ENCODE measurements at places on chromosomes 1 and 21.
A peak's percentile ranks its signal among the peaks of the same experiment; 100 is the strongest.

- no peak for DNase-seq
Measured at GRCh38 chr21:36429947-36430546, 44.9 kb downstream of the CHAF1B start.

- no peak for DNase-seq
Measured at GRCh38 chr21:46080171-46081021, 17.5 kb upstream of the COL6A2 start.

DNA sequence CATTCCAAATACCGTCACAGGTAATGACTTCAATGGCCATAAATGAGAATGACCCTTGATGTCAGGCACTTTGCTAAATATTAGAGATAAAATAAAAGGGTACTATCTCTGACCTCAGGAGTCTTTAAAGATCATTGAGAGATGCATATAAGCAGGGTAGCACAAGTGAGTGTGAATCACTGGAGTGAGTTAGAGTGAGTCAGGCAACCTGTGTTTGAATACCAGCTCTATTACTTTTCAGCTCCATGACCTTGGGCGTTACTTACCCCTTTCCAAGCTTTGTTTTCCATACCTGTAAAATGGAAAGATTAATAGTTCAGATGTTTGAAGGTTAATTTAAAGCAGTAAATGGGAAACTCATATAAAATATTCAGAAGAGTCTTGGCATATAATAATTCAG, 1058.0 kb upstream of the ADGRL4 start:
- no peak for DNase-seq

- DNase-seq: no peak
Measured at GRCh38 chr1:5389101-5389885, 602.9 kb downstream of the NPHP4 start.

- DNase-seq: no peak
Measured at GRCh38 chr1:65026235-65026634, 59.9 kb upstream of the JAK1 start.

DNA sequence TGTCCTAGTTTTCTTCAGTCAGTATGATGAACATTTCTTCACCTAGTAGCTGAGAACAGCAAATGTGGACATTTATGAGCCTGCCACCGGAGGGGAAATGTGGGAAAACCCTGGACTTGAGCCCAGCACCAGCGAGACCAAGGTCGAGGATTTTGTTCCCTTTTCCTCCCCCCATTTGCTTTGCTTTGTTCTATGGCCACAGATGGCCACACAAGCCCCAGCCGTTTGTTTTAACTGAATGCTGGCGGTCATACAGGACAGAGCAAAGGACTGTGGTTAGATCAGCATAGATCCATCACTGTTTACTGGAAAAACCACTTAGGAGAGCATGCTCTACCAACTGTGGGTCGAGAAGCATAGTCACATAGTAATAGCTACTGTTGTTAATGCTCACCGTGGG, 20.9 kb downstream of the SH2D2A start:
- DNase-seq: no peak

- DNase-seq: no peak
Measured at GRCh38 chr1:226350519-226350865, 41.5 kb upstream of the LIN9 start.

GRCh38 chr21:42461185-42461520, 34.9 kb downstream of the RSPH1 start:
- no peak for DNase-seq

GRCh38 chr1:110770832-110771231, 96.1 kb upstream of the KCNA3 start:
- no peak for DNase-seq

DNA sequence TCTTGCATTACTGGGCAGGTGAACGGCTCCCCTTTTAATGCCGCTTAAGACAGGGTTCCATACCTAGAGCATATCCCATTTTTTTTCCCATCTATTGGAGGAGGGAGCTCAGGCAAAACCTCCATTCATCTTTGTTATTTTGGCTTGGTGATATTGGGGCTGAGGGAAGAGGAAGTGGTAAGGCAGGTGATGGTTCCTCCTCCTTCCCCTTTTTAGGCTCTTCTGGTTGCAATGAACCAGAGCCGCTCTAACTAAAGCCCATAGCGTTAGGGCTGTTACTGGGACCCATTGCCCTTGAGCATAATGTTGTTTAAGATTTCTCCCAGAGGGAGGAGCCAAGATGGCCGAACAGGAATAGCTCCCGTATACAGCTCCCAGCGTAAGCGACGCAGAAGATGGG, 21.1 kb downstream of the PYHIN1 start:
- no peak for DNase-seq

- DNase-seq: no peak
Measured at GRCh38 chr1:206012086-206012859, 9.1 kb upstream of the RAB7B start.

DNA sequence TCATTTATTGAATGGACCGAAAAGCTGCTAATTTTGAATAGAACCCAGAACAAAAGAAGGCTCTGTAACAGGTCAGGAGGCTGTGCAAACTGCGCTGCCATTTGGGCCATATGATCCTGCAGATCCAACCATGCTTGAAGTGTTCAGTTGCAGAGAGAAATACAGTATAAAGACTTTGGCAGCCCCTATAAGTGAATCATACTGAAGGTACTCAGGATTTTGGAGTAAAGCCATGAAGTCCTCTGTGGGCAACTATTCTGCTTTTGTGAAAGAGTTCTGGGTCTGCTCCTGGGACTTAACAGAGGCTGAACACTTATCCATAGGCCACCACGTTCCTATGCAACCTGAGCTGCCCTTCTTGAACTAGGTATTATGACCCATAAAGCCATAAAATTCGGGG, 1613.6 kb upstream of the PRMT6 start:
- no peak for DNase-seq

DNA sequence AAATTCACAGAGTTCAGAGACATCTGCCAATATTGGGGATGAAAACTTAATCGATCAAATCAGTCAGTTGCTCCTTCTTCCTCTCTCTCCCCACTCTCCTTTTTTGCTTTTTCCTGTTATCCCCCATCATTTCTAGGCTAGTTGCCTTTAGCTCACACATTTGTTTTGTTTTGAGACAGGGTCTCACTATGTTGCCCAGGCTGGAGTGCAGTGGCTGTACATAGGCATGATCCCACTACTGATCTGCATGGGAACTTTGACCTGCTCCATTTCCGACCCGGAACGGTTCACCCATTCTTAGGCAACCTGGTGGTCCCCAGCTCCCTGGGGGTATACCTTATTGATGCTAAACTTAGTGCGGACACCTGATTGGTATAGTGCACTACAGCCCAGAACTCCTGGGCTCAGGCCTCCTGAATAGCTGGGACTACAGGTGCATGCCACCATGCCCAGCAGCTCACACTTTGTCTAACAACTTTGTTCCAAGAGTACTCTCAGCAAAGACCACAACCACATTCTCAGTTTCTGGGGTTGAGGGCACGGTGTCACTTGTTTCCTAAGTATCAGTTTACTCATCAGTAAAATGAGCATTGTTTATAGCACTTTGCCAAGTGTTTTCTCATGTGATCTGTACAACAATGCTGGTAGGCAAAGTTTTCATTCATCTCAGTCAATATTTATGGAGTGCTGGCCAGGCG, 6.7 kb upstream of the ELOA start:
- DNase-seq: no peak

GRCh38 chr21:36210779-36211659, 54.4 kb downstream of the DOP1B start:
- DNase-seq: no peak

DNA sequence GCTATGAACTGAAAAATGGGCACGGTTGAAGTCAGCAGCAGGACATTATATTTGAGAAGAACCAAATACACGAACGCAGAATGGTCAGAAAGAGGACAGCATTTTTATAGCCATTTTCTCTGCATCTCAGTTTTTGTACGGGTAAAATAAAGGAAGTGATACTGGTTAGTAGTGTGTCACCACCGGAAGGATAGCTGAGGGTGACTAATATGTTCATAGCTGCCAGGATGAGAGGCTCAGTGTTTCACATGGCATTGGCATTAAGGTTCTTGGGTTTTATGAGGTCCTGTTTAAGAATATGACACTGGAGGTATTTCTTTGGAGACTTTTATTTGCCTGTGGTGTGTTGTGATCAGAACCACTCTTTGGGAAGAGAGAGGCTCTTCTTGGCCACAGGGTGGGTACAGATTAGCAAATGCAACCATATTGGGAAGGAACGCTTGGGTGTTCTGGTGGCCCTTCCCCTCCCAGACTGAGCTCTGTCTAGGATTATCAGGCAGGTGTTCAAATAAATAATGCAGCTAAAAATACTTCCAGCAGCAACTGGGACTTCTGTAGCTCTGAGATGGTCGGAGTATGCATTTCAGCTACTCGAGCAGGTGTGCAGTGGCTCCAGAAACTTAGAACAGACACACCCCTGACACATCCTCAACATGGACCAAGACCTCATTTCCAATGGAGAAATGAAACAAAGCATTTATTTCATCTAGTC, 158.2 kb downstream of the PBX1 start:
- no peak for DNase-seq

- DNase-seq: no peak
Measured at GRCh38 chr1:229643996-229644745, 18.1 kb downstream of the URB2 start.

GRCh38 chr1:169041366-169041765, 65.1 kb upstream of the ATP1B1 start:
- DNase-seq: no peak

- peak; percentile 24 for DNase-seq
Measured at GRCh38 chr1:12087797-12088314, 24.8 kb downstream of the TNFRSF8 start.

- DNase-seq: no peak
Measured at GRCh38 chr1:115091572-115091971, 2.3 kb upstream of the TSPAN2 start.

GRCh38 chr1:9721606-9722377, 70.3 kb downstream of the PIK3CD start:
- peak; percentile 69 for DNase-seq

- no peak for DNase-seq
Measured at GRCh38 chr1:3469849-3470649, 15.6 kb downstream of the ARHGEF16 start.

GRCh38 chr1:86779308-86780191, 75.2 kb downstream of the SH3GLB1 start:
- no peak for DNase-seq

DNA sequence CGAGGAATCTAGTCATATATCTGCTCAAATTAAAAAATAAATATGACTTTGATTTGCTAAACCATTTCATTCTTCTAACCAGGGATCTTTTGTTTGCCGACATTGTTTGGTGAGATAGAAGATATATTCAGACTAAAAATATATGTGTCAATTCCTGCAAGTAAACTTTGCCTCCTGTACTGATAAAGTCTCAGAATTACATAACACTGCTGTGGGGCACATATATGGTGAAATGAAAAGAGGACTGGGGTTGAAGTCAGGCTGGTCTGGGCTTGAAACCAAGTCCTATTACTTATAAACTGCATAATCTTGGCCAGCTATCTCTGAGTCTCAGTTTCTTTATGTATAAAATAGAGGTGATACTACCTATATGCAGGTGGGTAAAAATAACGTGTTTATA, 9.8 kb downstream of the SCMH1 start:
- no peak for DNase-seq

DNA sequence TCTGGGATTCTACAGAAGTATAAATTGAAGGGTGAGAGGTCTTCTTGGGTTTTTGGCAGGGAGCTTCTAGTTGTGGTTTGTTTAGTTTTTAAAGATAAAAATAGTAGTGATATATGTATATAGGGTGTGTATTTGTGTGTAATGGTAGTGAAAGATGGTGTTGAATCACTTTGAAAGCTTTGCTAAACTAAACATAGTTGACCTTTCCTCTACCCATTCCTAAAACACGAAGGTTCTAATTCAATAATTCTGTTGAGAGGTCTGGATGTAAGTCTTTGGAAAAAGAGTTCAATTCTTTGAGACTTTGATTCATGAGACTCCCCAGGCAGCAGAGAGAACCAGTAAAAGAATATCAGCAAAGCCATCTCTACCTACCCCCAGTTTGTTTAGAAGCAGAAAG, 247.9 kb upstream of the DUSP10 start:
- no peak for DNase-seq

- DNase-seq: no peak
Measured at GRCh38 chr1:117268535-117269455, 58.1 kb upstream of the VTCN1 start.

Measured in effector memory CD4-positive, alpha-beta T cell (primary cell).